ENCODE measurements at places on chromosomes 2 and 18.

- DNase-seq = no peak
Measured at GRCh38 chr2:101986376-101986775, 5.4 kb upstream of the IL1R2 start.

DNA sequence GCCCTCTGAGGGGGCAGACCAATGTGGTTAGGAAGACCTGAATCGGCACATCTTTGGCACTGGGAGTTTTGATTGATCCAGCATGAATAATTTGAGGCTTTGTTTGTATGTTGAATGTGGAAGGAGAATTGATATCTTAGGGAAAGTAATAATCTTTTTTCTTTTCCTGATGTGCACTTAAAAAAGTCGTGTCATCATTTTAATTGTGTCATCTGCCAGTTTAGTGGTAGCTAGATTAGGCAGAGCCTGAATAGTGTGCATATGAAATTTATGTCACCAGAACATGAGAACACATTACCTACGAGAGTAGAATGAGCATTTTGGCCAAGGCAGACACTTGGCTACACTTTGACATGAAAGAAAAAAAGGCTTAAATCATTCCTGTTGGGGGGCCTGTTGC lies 79.5 kb downstream of the KIF5C start:
- DNase-seq = no peak

GRCh38 chr18:4119813-4120212 lies 335.3 kb downstream of the DLGAP1 start:
- no peak for DNase-seq

DNA sequence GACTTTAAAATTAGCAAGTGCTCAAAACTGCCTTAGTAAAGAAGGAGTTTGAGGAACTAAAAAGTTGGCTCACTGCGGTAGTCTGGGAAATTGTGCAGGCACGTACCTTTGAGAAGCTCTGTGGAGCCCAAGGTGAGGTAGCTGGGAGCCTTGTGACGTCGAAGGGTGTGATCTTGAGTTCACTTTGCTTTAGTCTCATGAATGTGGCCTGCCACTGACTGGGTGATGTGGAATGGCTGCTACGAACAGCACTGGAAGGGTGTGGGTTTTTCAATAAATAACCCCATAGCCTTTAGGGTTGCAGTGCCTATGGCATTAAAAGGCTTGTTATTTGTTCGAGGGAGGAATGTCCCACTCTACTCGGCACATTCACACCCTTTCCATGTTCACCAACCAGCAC lies 312.3 kb downstream of the PRKCE start:
- DNase-seq = no peak

- DNase-seq = no peak
Measured at GRCh38 chr2:848099-848498, 102.5 kb upstream of the SNTG2 start.

DNA sequence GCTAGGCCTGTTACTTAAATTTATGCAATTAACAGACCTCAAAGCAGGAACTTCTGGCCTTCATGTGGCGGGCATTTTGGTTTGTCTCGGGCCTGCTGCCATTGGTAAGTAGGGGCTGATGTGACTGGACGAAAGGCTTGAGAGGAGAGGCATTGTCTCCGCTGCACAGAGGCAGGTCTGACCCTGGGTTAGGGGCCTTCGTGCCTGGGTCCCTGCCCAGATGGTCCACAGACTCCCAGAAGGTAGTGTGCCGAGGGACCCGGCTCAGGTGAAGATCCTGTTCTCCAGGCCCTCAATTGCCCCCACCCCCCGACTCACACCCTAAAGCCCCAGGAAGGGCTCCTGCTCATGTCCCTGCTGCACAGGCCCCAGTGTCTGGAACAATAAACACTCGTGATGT lies 764.9 kb downstream of the TMEM182 start:
- DNase-seq = no peak

DNA sequence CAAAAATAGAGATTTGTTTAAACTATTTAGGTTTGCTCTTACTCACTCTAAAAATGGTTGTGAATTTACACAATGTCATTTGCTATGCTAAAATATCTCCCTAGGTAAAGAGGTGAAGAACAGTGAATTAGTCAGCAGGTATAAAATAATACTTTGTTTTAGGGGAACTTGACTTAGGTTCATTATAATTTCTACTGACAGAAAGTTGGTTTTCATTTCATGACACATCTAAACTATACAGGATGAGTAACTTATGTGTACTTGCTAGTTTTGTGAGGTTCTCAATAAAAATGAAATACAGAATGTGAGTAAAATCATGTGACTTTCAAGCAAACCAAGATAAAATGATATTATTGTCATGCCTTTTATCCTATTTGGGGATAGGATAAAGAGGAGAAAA lies 66.0 kb downstream of the DIS3L2 start:
- no peak for DNase-seq

- no peak for DNase-seq
Measured at GRCh38 chr2:147351784-147352183, 493.0 kb upstream of the ACVR2A start.

DNA sequence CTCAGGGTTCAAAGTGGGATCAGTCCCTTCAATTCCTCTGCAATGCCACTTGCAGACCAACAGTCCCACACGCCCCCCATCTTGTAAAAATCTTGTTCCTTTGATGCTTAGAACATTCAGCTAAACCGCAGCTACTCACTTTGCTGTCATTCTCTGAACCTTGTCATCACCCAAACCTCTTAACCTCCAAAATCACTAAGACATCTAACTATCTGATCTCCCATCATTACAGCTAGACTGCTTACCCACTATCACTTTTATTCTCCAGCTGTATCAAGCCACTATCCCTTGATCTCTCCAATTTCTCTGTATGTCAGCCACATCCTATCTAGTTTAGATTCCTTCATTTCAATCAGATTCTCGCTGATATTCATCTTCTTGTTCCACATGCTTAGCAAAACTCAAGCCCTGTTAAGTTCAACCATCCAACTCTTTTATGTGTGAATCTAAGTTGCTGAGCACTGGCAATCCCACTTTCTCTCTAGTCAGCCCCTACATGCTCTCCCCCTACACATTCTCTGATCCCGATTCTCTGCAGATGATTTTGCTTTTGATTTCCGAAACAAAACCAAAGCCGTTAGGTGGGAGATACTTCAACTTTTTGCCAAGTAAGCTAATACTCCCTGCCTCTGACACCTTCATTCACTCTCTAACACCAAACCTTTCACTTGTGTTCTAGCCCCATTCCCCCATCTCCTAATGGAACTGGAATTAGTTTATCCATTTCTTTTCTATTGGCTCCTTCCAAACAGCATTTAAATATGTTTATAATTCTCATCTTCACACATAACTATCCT lies 4.6 kb downstream of the GTF3C2 start:
- no peak for DNase-seq

DNA sequence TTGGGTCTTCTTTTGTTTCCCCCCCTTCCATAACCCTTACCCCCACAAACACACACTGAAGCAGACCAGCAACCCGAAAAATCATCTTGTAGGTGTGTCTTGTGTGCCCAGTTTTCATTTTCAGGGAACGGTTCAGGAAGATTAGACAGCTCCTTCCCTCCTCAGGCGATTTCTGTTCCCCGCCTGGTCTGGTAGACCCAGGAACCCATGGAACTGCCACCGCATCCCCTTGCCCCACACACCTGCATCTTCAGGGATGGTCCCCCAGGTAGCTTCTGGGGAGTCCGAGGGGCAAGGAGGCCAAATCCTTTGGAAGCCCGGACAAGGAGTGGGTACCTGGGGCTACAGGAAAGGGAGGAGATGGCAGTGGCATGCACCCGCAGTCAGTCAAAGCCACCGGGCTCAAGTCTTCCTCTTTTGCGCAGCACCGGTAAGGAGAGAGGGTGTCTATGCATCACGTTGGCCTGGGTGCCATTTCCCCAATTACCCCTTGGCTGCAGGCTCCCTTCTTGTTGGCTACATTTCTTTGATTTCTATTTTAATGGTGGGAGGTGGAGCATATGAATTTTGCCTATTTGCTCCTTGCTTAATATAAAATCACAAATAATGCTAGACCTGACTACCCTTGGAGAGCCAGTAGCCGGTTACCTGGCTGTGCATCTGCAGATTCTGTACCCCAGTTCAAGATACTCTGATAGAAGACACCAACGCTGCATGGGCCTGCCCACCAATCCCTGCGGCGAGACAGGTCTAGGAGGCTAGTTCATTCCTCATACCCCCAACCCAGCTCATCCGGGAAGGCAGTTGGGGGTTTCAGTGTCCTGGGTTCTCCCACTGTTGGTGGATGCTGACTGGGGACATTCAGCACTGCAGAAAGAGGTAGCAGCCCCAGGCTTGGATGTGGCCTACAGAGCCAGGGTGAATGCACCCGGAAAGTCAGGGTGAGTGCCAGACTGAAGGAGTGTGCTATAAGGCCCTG lies 30.0 kb upstream of the ATP6V1B1 start:
- no peak for DNase-seq

DNA sequence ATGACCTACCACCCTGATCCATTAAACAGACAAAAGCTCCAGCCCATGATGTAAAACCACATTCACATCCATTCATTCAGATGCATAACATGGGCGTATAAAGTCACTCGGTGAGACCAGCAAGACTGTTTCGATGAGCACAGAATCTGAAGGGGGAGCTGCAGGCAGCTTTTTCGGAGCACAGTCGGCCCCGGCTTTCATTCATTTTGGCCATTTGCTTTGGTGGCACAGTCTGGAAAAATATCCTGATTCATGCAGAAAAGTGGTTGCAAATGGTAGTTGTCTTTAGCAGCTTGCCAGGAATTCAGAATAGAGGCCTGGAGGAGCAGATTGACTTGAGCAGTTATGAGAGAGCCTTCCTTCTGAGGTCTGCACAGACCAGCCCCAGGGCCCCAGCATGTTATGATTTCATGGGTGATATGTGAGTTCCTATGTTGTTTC lies 11.2 kb downstream of the ARID5A start:
- DNase-seq = no peak

DNA sequence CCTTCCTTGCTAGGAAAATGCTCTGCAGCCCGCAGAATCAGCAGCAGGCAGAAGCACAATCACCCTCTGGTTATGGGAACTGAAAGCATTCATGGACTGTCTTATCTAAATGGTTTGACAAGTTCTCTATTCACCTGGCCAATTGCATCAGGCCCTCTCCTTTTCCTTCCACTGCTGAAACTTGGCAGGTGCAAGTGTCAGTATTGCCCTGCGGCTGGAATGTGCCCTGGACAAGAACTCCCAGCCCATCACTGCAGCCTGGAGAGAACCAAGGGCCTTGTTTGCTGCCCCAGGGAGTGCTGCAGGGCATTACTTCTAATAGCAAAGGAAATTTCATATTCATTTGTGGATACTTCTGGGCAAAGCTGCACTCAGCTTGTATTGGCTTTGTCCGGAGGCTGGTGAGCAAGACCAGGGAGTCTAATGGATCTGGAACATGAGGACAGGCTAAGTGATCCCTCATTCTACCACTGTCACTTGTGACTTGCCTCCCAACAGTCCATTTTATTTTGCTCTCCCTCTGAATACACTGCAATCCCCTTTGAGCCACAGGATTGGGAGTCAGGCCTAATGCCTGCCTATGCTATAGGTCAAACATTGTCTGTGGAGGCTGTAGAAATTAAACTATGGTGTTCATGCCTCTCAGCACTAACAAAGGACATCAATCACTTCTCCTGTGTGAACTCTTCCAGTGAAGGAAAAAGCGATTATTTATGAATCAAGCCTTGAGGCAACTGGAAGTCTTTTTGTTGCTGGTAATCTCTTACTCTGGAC lies 116.9 kb downstream of the LYPD6B start:
- DNase-seq = no peak

DNA sequence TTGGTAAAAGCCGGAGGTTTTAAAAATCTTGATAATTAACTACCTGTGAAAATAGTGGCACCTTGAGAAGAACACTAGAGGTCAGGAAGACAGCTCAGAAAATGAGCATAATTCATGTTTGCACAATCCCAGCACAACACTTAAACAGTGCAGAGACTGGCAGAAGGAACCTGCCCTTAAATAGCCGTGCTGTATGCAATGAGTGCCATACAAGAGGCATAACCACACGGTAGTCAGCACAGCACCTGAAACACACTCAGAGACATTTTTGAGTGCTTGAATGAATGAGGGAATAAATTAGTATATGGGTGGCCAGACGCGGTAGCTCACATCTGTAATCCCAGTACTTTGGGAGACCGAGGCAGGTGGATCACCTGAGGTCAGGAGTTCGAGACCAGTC lies 164.9 kb downstream of the PAX3 start:
- DNase-seq = no peak

DNA sequence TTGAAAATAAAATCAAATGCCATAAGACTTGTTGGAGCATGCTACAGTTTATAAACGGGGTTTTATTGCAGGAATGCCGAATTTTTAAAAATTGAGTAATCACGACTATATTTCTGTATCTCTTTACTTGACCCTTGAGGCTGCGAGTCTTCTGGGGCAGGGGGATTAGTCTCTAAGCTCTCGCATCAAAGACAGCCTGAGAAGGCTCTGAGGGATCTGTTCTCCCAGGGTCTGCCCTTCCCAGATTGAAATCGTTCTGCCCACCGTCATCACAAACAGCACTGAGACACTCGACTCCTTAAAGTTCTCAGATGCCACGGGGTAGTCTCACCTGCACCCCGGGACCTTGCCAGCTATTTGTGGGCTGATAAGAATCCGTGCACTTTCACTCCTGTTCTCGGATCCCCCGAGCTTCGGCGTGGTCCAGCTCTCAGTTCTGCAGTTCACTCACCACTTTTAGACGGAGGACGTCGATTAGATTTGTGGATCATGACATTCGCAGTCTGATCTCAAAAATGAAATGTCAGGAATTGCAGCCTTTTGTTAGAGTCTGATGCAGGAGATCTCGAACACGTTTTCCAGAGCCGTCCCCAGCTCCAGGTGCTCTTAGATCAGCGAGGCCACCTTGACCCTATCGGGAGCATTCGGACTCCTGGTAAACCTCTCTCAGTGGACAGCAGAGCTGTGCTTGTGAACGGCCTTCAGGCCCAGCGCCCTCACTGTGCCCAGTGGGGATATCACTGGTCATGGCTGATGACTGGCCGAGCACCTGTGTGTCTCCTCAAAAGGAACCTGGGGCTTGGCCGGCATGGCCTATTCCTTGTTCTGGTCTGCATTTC lies 43.0 kb downstream of the TWIST2 start:
- no peak for DNase-seq

GRCh38 chr2:136956050-136956449 lies 190.7 kb downstream of the THSD7B start:
- no peak for DNase-seq

GRCh38 chr2:84077496-84077895 lies 381.6 kb downstream of the SUCLG1 start:
- no peak for DNase-seq

DNA sequence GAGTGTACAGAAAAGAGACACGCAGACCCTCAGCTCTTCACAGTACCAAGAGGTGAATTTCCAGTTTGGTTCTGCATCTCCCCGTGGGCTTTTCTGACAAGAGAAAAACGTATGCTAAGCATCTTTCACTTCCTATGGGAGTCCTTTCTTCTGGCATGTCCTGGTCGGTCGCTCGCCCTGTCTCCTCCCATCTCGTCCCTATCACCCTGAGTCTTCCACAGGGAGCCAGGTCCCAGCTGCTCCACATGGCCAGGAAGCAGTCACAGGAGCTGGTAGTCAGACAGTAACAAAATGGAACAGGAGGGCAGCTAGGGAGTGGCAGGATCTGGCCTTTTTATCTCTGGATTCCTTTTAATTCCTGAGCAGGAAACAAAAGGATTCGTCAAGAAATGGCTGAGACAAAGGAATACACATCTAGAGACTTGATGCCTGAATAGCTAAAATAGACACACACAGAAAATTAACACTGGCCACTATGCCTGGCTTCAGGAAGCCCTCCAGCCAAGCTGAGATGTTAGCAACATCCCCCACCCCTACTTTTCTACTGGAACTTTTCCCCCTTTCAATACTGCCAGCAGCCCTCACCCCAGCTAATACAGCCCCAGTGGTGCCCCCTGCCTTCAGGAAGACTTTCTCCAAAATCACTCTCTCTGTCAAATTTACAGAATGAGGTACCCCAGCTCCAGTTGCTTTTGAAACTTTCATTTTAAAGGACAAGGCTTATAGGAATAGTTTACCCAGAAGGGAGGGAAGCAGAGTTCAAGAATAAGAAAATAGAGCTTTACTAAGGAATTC lies 136.1 kb downstream of the DNER start:
- DNase-seq = no peak

All from epithelial cell of proximal tubule (primary cell).